ENCODE measurements at places on chromosomes 11 and 22.

- DNase-seq: no peak
Measured at GRCh38 chr22:45878901-45879551, 97.9 kb downstream of the WNT7B start.

DNA sequence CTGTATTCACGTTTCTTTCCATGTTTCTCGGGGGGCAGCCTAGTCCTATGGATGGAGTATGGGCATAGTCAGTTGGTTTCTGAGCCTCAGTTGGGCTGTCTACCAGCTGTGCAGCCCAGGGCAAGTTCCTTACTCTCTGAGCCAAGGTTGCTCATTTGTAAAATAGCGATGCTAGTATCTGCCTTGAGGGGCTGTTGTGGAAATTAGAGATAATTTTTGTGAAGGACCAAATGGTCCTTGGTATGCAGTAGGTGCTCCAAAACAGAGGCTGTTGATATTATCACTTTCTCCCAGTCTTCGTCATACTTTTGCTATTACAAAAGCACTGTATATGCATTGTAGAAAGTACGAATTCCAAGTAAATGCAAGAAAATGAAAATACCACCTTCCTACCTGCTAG is 82.7 kb upstream of the MYOD1 start:
- no peak for DNase-seq

DNA sequence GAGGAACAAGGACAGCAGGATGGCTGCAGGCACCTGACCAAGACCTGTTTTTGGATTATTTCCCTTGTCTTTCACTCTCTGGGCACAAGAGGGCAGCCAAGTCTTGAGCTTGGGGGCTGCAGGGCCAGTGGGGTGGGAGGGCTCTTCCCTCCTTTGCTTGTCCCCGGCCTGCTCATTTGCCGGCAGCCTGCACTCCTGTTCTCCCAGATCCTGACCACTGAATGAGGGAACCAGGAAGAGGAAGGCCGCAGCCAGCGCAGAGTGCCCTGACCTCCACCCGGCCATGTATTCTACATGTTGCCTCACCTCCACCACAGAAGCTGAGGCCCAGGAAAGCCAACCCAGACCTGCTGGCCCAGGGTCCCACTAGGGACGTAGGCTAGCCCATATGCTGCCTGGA is 15.5 kb upstream of the NNMT start:
- DNase-seq: peak; percentile 81

GRCh38 chr11:59707371-59707770 is 6.3 kb downstream of the OR10V1 start:
- no peak for DNase-seq

DNA sequence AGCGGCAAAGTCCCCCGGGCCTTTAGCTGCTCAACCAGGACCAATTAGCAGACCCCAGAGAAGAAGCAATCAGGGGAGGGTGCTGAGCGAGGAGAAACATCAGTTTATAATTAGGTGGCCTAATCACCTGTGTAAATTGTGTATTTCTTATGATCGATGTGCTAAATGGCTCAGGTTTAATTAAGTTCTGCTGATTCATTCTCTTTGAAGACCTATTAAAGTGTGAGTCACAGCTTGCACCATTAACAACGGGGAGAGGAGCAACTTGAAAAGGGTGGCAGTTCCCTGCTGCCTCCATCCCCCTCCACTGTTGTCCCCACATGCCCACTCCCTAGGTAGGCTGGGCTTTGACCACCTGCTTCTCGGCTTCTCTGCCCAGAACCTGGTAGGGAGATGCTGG is 10.7 kb downstream of the ISX start:
- DNase-seq: no peak

DNA sequence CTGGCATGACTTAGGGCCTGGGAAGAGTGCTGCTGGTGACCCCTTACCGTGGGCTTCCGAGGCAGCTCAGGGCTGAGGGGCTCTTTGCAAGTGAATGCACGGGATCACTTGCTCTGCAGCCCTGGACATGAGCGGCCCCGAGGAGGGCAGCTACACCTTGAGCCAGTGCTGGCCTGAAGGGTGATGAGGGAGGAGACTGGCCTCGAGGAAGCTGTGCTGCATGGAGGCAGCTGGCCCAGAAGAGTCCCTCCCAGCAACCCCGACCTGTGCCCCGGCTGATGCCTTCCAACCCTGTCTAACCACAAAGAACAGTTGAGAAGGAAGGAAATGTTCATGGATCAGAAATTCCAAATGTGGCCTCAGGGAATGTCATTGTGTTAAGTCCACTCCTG is 45.2 kb downstream of the TBX1 start:
- no peak for DNase-seq

- DNase-seq: no peak
Measured at GRCh38 chr22:29742326-29742725, 22.5 kb downstream of the CABP7 start.

DNA sequence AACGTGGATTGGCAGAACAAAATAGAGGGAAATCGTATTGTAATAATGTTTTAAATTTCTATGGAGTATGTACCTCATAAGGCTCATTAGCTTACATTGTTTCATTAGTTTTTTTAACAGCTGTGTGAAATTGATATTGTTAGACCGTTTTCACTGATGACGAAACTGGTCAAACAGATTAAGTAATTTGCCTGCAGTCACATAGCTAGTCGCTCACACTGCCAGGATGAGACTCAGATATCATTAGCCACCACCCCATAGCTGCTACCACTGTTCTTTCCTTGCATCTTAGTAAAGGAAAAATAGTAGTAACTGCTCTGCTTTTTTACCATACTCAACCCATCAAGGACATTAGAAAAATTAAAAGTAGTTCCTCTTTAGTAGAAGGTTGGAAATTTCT is 64.0 kb downstream of the DKK3 start:
- DNase-seq: no peak

DNA sequence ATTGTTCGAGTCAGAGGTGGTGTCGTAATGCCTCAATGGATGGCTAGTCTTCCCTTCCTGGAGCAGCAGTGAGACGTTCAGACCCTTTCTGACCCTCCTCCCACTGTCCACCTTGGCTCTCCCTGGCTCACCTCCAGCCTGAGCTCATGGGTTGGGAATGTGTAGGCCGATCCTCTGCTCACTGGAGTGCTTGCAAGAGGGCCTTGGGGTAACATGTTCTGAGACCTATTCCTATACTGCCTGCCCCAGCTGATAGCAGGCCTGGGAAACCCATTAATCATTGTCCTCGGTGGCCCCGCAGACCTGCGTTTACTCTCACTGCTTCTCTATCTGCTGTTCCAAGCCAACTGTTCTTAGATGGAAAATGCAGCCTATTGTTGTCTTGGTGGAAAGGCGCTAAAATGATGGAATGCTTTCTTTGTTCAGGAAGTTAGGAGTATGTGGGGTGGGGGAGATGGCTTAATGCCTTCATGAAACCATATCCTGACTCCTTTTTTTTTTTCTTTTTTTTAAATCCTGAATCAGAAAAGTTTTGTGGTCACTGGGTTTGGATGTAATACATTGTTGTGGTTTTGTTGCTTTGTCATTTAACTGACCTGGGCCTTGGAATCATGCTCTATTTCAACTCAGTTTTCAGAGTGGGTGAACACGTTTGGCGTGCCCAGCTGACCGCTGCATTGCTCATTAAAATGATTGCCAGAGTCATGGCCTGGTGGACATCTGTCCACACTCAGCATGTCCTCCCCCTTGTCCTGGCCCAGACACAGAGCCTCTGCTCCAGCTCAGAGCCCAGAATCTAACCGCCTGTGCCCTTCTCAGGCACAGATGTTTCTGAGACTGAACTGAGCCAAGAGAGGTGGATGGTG is 72.5 kb downstream of the MICAL2 start:
- DNase-seq: peak; percentile 80
